ENCODE measurements at places on chromosomes 6 and 20.

DNA sequence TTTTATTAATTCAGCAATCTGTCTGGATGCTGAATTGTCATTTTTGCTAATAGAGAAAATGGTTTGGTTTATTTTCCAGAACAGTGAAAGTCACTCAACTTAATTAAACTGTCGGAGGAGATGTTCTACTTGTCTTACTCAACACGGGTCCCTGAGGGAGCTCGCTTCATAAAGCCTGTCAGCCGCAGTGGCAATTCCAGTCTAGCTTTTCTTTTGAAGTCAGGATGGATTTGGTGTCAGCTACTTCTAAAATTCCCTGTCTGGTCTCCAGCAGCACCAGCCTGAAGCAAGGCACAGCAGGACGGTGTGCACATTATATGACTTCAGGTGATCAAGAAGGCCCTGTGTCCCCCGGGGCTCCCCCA lies 261.5 kb downstream of the SLC24A3 start:
- no peak for DNase-seq

- no peak for DNase-seq
Measured at GRCh38 chr6:71333697-71334096, 45.1 kb downstream of the OGFRL1 start.

GRCh38 chr20:58719258-58719657 lies 26.7 kb downstream of the NPEPL1 start:
- no peak for DNase-seq

DNA sequence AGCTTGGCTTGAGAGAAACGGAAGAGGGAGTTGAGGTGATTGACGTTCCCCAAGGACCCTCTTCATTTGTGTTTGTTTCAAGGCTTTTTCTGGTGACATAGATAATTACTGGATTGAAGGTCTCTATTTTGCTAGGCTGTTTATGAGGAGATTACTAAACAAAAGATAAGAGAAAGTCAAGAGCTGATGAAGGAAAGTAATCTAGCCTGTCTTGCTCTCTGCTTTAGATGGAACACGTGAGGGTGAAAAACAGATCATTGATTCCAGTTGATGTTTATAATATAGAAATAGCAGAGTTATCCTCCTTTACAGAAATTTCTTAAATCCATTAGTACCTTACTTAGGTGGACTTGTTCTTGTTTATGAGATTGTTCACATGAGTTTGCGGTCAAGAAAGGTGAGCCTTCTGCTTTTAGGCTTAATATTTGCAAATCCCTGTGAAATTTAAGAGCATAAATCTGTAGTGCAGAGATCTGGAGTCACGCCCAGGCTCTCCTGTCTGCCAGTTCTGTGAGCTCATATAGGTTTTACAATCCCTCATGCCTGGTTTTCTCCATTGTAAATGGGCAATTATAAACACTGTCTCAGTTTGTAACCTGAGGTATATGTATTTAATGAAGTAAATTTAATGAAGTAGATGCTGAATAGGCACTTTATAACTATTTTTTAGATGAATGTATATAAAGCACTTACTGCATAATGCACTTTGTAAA lies 272.8 kb downstream of the NKAIN2 start:
- DNase-seq, result no peak

- DNase-seq, result no peak
Measured at GRCh38 chr20:34762031-34762555, 57.9 kb downstream of the TP53INP2 start.

DNA sequence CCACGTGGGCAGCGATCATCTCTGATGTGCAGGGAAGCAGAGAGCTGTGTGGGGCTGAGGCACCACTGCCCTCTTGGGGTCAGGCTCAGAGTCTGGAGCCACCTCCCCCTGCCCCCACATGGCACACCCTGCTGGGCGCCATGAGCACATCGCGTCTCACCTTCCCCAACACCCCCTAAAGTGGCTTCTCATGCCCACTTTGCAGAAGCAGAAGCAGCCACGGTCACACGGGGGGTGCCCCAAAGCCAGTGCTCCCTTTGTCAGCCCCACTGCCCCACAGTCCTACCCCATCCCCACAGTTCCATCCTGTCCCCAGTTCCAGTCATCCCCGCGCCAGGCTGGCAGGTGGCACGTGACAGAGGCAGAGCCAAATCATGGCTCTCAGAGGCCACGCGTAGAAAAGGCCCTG lies 19.5 kb downstream of the SDCBP2 start:
- no peak for DNase-seq

GRCh38 chr20:36304786-36305495 lies 1.2 kb upstream of the DLGAP4 start:
- no peak for DNase-seq

All from Kasumi-1 (cell line).